ENCODE measurements at places on chromosomes 6 and 20.

GRCh38 chr6:5521322-5521721, 260.0 kb downstream of the FARS2 start:
- DNase-seq, result no peak

DNA sequence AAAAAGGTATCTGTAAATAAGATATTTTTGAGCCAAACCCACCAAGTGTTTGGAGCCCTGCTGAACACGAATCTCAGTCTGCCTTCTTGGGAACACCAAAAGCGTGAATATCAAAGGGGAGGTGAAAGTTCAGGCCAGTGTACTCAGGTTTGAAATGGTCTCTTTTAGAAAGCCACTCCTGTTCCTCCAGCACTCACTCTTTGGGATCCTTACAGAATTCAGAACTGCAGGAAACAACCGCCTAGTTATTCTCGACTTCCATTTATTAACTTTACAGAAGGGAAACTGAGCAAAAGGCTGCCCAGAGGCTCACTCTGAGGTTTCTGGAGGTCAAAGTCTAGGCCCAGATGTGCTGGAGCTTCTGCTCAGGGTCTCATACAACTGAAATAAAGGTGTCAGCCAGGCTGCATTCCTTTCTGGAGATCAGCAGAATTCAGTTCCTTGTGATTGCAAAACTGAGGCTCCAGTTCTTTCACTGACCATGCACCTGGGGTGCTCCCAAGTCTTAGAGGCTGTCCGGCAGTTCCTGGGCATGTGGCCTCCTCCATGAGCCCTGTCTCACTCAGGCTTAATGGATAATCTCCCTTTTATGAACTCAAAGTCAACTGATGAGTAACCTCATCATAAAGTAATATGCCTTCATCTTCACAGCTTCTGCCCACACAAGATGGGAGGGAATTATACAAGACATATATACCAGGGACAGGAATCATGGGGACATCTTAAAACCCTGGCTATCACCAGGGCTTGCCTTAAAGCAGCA, 65.5 kb upstream of the TNFAIP3 start:
- no peak for DNase-seq

- DNase-seq, result peak; percentile 51
These were observed 8.7 kb downstream of the SNX21 start for GRCh38 chr20:45842169-45842812.

DNA sequence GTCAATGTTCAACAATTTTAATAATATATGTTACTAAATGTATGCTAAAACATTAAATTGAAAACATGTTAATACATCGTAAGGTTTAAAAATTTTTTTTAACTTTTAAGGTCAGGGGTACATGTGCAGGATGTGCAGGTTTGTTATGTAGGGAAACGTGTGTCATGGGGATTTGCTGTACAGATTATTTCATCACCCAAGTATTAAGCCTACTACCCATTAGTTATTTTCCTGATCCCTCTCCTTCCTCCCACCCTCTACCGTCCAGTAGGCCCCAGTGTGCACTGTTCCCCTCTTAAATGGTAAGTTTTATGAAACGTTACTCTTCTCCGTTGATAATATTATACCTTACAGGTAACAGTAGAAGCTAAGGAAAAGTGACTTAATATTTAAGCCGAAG, 15.8 kb downstream of the PDE7B start:
- DNase-seq, result no peak

- DNase-seq, result no peak
These were observed 24.7 kb upstream of the KCNK16 start for GRCh38 chr6:39347206-39347605.

DNA sequence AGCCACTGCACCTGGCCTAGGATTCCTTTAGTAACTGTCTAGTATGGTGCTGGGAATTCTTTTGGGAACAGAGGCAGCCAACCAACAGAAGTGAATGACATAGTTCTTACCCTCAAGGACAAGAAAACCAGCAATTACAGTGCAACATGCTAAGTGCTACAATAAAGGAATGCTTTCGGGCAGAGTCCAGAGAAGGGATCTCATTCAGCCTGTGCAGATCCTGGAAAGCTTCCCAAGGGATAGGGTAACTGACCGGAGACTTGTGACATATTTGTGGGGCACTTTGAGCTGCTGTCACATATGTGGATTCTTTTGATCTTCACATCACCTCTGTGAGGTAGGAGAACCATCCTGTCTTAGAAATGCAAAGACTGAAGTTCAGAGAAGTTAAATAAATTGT, 46.8 kb downstream of the C6orf15 start:
- DNase-seq, result no peak

DNA sequence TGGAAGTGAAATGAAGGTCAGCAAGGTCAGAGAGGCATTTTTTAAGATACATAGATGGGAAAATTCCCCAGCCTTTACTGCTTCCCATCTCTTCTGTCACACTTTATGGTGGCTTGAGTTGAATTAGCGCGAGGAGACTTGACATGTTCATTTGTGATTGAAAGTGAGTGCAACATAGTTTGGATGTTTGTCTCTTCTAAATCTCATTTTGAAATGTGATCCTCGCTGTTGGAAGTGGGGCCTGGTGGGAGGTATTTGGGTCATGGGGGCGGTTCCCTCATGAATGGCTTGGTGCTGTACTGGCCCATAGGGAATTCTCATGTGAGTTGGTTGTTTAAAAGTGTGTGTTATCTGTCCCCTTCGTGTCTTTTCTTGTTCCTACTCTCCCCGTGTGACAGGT, 237.2 kb downstream of the CDKAL1 start:
- DNase-seq, result no peak

DNA sequence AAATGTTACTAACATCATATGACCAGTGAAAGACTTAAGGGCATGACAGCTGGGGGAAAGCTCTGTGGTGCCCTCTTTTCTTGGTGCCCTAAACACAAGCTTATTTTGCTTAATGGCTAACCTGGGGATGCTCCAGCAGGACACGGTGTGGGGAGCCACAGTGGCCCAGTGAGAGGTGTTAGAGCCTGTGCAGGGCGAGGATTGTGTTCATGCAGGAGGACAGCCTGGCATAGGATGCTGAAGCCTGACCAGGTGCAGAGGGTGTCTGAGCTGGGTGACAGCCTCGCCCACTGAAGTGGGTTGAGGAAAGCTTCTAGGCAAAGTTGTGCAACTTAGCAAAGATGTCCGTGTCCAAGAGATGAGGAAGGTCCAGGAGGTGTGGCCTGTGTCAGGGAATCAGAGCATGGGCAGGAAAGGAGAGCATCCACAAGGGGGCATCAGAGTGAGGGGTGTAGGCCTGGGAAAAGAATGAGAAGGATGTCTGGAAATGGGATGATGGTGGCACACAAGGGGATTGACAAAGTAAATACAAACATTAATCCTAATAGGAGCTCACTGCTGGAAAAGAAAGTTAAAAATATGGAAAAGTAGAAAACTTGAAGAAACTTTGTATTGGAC, 33.9 kb downstream of the SLC17A4 start:
- DNase-seq, result peak; percentile 12

- DNase-seq, result peak; percentile 84
These were observed at the start of gene DEF6 for GRCh38 chr6:35297601-35298481. Gene DEF6, plus strand, starts transcription at chr6:35297818. Its CDS starts 39 bp downstream, at chr6:35297857.

GRCh38 chr6:143096403-143096802, 35.7 kb downstream of the AIG1 start:
- no peak for DNase-seq

DNA sequence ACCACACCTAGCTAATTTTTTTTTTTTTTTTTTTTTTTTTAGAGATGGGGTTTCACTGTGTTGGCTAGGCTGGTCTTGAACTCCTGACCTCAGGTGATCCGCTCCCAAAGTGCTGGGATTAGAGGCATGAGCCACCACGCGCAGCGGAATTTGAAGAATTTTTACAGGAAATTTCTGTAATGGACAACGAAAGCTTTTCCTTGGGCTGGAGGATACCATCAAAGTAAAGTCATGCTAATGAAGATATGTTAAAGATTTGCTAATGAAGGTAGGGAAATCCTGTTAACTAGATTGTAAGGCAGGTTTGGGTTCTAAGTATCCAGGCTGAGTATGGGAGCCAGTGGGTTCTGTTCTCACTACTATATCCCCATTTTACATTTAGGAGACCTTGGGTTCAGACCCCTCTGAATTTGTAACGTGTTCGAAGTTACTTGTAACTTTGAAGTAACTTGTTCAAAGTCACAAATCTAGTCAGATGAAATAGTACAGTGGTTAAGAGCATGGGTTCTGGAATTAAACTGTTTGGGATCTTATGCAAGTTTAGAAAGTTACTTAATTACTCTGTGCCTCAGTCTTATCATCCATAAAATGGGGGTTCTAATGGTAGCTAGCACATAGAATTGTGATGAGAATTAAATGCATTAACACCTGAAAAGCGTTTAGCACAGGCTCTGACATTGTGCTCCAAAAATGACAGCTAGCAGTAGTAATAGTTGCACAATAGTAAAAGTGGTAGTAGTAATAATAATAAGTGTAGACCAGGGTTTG, 123.4 kb upstream of the GPR6 start:
- DNase-seq, result no peak

- DNase-seq, result no peak
These were observed 1.4 kb downstream of the HEY2 start for GRCh38 chr6:125750692-125751333.

GRCh38 chr6:45699663-45700062, 316.0 kb downstream of the CLIC5 start:
- DNase-seq, result no peak

DNA sequence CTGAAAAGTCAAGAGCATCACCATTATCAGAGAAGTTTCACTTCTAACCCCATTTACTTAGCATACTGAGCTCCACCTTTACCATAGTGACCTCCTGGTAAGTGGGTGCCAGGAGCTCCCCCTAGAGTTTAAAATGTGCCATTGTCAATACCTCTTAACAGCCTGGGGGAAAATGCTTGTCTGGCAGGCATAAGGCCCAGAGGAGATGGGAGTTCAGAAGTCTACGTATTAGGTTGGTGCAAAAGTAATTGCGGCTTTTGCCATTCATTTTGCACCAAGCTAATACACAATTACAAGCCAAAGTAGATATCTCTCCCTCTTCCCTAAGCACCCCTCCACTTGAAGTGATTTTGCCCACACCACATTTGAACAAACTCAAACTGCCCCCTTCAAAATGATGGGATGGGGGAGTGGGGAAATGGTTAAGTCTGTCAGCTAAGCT, 919.0 kb downstream of the KIF16B start:
- peak; percentile 57 for DNase-seq

DNA sequence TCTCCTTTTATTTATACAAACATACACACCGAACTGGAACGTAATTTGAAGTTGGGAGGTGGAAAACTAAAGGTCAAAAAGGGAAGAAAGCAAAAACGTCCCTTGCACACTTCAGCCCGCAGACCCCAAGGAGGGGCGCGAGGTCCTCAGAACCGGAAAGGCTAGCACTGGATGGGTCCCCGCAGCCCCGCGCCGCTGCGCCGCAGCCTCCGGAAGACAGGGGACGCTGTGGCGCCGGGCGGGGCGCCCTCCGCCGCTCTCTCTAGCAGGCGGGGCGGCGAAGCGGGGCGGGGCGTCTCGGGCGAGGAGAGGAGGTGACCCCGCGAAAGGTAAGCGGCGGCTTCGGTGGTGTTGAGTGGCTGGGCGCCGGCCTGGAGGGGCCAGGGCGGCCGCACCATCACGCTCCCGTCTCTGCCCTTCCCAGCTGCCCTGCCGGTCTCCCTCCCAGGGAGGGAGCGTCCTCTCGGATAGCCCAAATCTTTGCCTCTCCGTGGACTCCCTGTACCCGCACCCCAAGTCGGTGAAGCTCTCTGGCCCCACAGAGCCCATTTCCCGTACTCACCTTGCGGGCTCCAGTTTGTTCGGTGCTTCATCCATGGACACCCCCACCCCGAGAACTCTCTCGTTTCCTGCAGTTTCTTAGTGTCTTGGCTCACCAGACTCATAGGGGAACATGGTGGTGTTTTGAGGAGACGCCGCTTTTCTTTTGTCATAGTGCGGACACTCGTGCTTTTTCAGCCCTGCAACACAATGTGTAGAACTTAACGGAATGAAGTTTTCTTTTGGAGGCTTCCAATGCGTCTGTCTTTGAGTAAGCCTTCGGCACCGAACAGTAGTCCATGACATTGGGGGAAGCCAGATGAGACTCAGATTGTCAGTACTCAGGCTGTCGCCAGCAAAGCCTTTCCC, at the start of gene SMIM8:
Gene SMIM8 (plus strand): TSS at position 285 of the 909 bp plus-strand sequence. CDS start 14,444 bp downstream, outside the sequence.
- peak; percentile 79 for DNase-seq

DNA sequence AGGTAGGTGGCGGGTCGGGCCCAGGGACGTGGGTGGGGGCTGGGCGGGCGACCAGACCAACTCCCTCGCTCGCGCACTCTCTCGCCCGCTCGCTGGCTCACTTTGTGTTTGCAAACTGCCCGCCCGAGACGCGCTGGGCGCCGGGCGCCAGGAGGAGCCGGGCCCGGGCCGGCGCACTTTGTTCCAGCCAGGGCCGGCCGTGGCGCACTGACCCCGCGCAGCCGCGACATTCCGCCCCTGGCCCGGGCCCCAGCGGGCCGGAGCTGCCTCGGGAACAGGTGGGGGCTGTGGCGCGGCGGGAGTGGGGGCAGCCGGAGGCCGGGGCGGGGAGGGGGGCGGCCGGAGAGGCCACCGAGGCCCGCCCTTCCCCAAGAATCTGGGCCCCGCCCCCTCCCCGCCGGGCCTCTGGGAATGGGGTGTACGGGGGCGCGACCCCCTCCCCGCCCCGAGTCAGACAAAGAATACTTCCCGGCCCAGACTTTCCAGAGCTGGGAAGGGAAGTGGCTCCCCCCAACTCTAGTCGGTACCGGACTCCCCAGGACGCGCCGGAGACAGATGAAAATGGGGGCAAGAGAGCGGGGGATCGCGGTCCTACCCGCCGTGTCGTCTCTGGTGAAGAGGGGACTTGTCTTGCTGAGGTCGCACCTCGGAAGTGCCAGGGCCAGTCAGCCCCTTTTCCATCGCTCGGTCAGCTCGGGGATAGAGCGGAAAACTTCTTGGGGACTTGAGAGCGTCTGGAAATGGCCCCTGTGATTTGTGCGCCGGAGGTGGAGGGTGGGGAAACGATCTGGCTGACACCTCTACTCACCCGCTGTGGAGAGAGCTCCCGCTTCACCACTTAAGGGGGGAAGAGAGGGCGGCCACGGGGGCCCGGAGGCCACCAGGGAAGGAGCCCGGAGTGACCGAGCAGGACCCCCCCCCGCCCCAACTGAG, 951 bp downstream of the FOXP4 start:
- DNase-seq, result peak; percentile 19

DNA sequence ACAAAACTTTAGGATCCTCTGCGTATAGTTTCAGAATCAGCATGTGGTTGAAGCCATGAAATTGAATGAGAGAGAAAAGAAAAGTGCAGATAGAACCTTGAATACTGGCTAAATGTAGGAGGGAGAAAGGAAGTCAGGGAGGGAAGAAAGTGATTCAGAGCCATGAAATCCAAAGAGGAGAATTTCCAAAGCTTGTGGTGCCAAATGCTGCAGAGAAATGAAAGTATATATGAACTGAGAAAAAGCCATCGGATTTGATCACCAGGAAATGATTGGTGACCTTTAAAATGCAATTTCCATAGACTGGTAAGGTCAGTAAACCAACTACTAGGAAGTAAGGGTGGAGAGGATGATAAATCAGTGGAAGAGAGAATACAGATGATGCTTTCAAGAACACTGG, 142.3 kb downstream of the TFAP2A start:
- DNase-seq, result no peak

GRCh38 chr6:133160536-133160935, 80.6 kb upstream of the EYA4 start:
- no peak for DNase-seq

DNA sequence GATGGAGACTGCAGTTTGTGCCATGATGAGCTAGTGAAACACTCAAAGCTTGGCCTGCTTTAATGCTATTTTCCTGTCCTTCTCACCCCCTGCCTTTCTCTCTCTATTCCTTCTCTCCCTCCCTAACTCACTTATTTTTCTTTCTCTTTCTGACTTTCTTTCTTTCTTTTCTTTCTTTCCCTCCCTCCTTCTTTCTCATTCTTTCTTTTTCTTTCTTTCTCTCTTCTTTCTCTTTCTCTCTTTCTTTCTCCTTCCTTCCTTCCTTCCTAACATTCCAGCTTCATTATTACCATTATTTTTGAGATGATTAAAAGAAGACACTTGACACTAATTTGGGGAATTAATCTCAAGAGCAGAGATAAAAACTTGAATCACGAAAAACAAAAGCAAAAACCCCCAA, 39.5 kb upstream of the SLC22A23 start:
- no peak for DNase-seq

Data from naive B cell (primary cell).